ENCODE measurements at places on chromosomes 2 and 18.

- peak; percentile 64 for DNase-seq
Observed at GRCh38 chr2:203782262-203782976, 76.0 kb downstream of the CD28 start.

DNA sequence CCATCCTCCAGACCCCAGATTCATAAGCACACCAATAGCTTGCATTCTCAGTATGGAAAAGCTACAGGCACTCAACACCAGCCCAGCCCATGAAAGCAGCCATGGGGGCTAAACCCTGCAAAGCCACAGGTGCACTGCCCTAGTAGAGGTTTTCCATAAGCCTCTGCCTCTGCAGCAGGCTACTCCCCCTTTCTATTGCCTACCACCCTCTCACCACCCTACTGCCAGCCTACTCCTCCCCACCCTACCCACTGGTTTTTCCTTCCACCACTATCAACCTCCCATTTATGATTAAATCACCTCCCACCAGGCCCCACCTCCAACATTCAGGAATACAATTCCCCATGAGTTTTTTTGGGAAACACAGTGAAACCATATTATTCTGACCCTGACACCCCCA, 96.4 kb upstream of the TEKT4 start:
- DNase-seq, result no peak

GRCh38 chr2:156338578-156338977, 6.1 kb upstream of the NR4A2 start:
- no peak for DNase-seq

- peak; percentile 45 for DNase-seq
Observed at GRCh38 chr2:196131949-196132925, 39.1 kb downstream of the STK17B start.

- DNase-seq, result peak; percentile 51
Observed at GRCh38 chr2:119756837-119757236, 2.9 kb upstream of the PTPN4 start.

DNA sequence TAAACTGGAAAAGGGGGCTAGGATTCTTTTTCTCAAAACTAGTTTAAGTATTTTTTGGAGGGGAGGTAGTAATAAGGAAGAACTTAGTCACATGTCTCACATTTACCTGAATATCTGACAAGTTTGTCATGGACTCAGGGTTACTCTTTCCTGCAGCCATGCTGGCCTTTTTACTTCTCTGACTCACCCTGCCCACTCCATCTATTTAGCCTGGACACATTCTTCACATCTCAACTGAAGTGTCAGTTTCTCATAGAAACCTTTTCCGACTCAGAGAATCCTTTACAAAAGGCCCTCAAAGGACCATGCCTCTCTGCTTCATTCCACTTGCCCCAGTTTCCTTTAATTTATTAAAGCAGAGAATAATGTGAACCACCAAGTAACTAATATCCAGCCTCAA, 42.6 kb downstream of the SCN7A start:
- no peak for DNase-seq

DNA sequence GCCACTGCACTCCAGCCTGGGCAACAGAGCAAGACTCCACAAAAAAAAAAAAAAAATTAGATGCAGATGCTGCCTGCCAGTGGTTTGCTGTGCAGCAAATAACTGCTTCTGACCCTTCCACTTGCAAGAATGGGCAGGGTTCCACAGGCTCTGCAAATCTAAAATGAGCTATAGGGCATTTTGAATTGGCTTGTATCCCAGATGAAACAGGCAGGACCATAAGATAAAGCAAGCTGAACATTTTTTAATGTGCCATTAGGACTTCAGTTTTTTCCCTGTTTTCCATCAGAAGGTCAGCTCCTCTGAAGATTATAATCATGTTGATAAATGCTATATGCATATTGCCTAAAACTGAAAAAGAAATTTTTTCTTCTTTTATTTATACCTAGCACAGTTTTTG, 15.7 kb upstream of the FZD7 start:
- DNase-seq, result no peak

DNA sequence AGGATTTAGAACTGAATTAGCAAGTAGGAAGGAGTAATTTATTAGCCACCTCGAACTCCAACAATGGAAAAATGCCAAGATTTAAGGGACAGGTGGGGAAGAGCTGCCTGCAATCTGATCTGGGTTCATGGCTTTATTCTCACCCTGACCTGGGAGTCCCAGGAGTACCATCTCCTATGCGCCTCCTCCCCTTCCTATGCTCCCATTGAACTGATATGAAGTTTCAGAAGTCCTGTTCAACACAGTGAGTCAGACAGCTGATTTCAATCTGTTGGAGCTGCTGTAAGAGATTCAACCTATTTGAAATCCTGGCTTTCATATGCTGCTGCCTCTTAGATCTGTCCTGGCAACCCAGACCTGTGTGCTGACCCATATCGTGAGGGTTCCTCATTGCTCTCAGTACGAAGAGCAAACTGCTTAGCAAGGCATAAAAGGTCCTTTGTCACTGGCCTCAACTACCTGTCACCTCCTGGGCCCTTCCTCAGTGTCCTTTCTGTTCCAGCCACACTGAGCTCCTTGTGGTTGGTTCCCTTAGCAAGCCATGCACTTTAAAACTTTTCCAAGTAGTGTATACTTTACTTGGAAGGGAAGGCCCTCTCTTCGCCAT, 15.9 kb upstream of the CD28 start:
- DNase-seq, result no peak
